Left lung (tissue), 14 donors: ENCODE measurements at places on chromosomes 2 and 18. TPM values are rescaled to one million over a fixed set of nuclear protein-coding genes. Genes with fewer than 3 reads are reported as not detected.

DNA sequence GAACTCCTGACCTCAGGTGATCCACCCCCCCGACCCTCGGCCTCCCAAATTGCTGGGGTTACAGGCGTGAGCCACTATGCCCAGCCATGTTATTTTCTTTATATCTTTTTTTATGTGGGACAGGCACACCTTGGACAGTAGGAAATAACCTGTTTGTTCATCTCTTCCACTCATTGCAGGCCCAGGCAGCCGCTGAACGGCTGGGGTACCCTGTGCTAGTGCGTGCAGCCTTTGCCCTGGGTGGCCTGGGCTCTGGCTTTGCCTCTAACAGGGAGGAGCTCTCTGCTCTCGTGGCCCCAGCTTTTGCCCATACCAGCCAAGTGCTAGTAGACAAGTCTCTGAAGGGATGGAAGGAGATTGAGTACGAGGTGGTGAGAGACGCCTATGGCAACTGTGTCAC lies 8.4 kb downstream of the CAD start:
- DNase-seq, result no peak

FSIP2 gene
- 1.7 TPM for polyA plus RNA-seq

GRCh38 chr2:46836295-46837111 lies 79.1 kb downstream of the MCFD2 start:
- no peak for DNase-seq

- no peak for DNase-seq
These were observed 19.8 kb downstream of the HDAC4 start for GRCh38 chr2:239380831-239381708.

- DNase-seq, result no peak
These were observed 30.7 kb downstream of the BAZ2B start for GRCh38 chr2:159585622-159586021.

DNA sequence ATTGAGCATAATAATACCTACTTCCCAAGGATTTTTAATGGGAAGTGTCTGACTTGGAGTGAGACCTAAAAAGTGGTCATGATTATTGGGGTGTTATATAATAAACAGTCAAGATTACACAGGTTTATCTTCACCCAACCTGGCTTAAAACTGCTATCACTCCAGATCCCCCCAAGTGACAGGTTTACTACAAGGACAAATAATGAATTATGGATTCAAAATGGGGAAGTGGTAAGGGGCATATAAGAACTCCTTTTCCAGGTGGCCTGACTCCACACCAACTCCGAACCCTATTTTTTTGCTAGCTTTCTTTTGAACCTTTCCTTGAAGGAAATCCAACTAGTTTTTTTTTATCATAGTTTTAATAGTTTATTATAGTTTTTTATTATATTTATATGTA lies 663.0 kb upstream of the FANCL start:
- no peak for DNase-seq

GRCh38 chr2:231648579-231649174 lies 56.0 kb downstream of the TEX44 start:
- peak; percentile 80 for DNase-seq

- DNase-seq, result no peak
These were observed 71.1 kb downstream of the ZDBF2 start for GRCh38 chr2:206345606-206346005.

DNA sequence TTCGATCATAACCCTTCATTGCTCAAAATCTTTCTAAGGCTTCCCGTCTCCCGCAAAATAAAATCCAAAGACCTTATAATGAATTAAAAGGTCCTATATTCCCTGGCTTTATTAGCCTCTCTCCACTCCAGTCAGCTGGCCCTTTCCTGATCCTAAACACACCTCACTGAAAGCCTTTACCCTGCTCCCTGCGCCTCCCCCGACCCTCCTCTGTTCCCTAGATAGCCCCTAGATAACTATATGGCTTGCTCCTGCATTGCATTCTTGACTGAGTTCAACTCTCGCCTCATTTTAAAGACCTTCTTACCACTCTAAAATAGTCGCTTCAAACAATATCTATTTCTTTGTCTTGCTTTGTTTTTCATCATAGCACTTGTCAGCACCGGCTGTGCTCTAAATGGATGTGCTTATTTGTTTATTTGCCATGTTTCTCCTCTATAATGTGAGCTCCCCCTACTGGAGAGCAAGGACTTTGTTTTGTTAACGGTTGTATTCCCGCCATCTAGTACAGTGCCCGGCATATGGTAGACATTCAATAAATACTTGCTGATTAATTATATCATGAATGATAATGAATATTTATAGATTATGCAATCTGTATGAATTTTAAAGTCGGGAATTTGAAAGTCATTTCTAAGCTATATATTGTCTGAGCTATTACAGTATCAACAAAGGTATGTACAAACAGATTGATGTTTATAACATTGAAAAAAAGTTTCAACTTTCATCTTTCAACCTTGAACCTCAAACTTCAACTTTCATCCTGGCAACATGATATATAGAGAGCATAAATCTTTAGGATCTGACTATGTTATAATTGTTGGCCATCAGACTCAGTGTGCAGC lies 32.4 kb upstream of the VIT start:
- no peak for DNase-seq

- DNase-seq, result no peak
These were observed 314.3 kb upstream of the COL3A1 start for GRCh38 chr2:188659656-188660406.

DNA sequence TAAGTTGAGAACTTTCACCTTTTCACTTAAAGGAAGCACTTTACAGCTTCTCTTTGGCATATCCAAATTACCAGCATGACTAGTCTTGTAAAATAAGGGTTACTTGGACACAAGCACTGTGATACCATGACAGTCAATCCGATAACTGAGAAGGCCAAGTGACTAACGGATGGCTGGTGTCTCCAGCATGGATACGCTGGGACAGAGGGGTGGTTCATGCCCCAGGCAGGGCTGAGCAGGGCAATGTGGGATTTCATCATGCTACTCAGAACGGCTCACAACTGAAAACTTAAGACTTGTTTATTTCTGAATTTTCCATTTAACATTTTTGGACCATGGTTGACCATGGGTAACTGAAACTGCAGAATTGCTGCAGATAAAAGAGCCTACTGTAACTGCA lies 43.1 kb upstream of the GPR155 start:
- DNase-seq, result no peak

- DNase-seq, result no peak
These were observed 66.3 kb downstream of the RTTN start for GRCh38 chr18:70139138-70139537.

DNA sequence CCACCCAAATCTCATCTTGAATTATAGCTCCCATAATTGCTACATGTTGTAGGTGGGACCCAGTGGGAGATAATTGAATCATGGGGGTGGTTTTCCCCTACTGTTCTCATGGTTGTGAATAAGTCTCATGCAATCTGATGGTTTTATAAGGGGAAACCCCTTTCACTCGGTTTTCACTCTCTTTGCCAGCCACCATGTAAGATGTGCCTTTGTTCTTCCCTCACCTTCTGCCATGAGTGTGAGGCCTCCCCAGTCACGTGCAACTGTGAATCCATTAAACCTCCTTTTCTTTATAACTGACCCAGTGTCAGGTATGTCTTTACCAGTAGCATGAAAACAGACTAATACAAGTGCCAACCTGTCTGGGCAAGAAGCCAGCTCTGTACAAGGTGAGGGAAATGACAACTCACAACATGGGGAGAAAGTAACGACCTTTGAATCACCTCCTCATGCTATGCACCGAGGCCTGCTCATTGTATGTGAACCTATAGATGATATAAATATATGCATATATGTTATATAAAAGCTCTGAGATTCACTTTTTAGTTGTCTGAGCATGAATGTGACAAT lies 162.2 kb downstream of the ALPK2 start:
- no peak for DNase-seq

- DNase-seq, result no peak
These were observed 5.4 kb downstream of the IL1R1 start for GRCh38 chr2:102147935-102148334.

- peak; percentile 20 for DNase-seq
These were observed 8.1 kb upstream of the GPBAR1 start for GRCh38 chr2:218252509-218253231.

DNA sequence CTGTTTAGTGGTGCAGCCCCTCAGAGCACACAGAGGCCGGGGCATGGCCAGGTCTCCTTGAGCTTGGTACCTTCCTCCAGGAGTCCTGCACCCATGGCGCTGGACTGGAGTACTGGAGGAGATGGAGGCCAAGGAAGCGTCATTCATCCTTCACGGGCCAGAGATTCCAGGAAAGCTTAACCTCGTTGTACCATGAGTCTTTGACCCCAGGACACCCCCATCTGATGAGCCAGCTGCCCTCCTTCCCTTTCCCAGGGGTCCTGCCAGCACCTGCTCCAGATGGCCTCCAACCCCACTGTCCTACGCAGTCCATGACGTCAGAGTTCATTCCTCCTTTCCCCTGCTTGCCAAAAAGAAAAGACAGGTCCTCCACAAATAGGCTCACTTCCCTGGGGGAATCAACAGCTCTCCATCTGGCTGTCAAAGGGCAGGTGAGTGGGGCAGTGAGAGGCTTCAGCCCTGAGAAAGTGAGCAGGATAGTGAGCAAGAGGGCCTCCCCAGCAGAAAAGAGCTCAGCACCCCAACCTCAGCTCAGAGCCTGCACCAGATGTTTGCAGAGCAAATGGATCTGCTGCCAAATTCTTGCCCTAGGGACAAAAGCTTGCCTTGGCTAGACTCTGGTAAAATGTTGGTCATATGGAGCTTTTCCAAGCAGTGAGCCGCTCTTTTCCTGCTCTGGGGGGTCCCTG lies 4.5 kb upstream of the NPPC start:
- no peak for DNase-seq

ABCB11 gene
- polyA plus RNA-seq, result 0.02 TPM

DNA sequence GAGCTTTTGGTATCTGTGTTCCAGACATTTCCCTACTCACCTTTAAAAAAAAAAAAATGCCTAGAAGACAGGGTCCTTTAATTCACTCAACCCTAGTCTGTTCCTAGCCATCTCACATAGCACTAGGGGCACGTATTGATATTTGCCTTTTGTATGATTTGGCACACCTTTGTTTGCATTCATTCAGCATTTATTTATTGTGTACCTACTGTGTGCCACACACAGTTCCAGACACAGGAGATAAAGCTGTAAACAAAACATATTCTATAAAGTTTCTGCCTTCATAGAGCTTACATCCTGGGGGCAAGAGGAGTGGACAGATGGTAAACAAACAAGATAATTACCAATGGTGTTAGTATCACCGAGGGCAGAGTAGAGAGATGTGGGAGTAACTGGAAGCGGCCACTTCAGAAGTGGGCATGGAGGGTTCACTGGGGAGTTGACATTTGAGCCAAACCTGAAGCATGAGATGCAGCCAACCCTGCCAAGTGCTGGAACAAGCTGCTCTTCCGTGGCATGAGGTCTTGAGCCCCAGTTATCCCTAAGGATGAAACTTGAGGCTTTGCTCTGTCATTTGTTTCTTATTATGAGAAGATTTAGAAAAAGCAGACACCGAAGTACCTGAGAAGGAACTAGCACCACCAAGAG lies 18.2 kb downstream of the MAPRE2 start:
- no peak for DNase-seq

ACMSD gene
- 1.2 TPM for polyA plus RNA-seq

DNA sequence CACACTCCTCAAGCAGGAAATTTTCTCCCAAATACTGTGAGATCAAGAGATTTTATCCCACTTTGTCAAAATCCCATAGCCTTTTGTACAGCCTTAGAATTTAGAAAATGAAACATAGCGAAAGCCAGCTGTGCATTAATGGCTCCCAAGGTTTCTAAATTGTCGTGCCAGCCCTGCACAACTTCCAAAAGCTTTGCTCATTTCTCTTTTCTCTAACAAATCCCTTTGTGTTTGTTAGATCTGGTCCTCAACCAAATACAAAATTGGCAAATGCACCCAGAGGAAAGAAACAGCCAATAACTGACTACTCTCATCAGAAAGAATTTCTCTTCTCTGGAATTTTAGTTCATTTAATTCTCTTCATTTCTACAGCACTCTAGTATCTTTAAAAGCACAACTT lies 361.1 kb downstream of the INSIG2 start:
- no peak for DNase-seq
